ENCODE measurements at places on chromosomes 5 and 9.
A peak's percentile ranks its signal among the peaks of the same experiment; 100 is the strongest.

GRCh38 chr5:87268126-87268969 lies 665 bp downstream of the RASA1 start:
- DNase-seq: peak; percentile 68

DNA sequence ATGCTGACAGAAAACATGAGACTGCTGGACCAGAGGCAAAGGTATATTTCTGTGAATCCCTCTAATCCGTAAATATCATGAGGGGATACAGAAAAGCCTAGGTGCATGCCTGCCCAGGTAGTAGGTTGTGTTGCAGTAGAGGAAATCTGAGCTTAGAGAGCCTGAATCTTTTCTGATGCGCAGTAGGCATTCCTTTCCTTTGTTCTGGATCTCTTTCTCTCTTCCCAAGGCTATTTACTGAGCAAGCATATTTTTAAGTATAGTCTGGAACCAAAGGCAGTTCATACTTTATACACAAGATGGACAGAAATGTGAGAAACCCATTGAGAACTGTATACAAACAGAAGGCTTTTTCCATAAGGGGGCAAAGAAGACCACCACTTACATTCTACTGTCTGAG lies 359.3 kb downstream of the TMEM161B start:
- no peak for DNase-seq

- DNase-seq: no peak
Measured at GRCh38 chr9:109775516-109775915, 4.5 kb upstream of the PALM2AKAP2 start.

- DNase-seq: no peak
Measured at GRCh38 chr5:108145351-108145750, 236.5 kb downstream of the FBXL17 start.

GRCh38 chr5:4043135-4043534 lies 447.5 kb downstream of the IRX1 start:
- DNase-seq: no peak

- no peak for DNase-seq
Measured at GRCh38 chr9:26129217-26129616, 451.0 kb upstream of the TUSC1 start.

- no peak for DNase-seq
Measured at GRCh38 chr5:33260098-33260497, 180.7 kb upstream of the TARS1 start.

- no peak for DNase-seq
Measured at GRCh38 chr5:134092875-134093274, 21.6 kb upstream of the TCF7 start.

GRCh38 chr5:10839118-10839517 lies 78.1 kb upstream of the DAP start:
- no peak for DNase-seq

GRCh38 chr9:114163517-114163951 lies 8.2 kb downstream of the COL27A1 start:
- no peak for DNase-seq

DNA sequence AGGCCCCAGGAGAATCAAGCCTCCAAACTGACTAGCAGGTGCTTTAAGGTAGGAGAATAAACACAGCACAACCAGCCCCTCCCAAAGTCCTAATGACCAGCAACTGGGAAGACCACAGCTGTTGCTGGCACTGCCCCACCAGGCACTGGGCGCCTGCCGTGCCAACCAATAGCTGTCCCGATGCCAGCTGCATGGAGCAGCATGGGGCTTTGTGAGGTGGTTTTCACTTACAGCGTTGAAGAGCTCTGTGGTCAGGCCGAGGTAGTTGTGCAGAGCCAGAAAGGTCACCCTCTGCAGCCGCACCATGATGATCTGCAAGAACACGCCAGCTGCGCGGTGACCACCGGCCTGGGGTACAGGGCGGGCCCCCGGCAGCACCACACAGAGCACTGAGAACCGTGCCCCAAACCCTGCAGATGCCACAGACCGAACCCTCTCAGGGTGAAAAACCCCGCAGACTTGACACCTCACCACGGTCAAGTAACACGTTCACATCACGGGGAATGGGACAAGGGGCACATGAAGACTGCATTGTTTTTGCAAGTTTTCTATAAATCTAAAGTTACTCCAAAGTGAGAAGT lies 28.7 kb downstream of the PNPLA7 start:
- DNase-seq: no peak

DNA sequence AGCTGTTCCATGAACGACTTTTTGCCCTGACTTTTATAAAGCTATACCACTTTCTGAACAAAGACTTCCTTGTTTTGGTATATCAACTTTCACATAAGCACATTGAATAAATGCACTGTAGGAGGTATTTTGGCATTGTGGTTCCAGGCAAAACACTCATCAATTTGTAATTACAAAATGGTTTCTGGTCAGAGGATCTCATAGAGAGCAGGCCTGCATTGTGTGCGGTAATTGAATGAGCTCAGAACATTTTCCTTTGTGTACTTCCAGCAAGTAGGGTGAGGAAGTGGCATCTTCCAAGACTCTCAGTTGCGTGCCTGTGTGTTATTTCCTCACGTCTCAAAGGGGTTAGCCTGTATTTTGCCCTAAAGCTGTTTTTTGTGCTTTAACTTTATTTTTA lies 89.2 kb downstream of the PDE6A start:
- DNase-seq: no peak

Data from stimulated activated CD4-positive, alpha-beta T cell treated with anti-CD3 and anti-CD28 coated beads, Interleukin-12 subunit alpha, Interleukin-12 subunit beta, amount 100 ng/mL, for 48 hours (primary cell).